ENCODE measurements at places on chromosomes 6 and 20.

- DNase-seq = no peak
These were observed 111.5 kb downstream of the SLC16A10 start for GRCh38 chr6:111198841-111199240.

DNA sequence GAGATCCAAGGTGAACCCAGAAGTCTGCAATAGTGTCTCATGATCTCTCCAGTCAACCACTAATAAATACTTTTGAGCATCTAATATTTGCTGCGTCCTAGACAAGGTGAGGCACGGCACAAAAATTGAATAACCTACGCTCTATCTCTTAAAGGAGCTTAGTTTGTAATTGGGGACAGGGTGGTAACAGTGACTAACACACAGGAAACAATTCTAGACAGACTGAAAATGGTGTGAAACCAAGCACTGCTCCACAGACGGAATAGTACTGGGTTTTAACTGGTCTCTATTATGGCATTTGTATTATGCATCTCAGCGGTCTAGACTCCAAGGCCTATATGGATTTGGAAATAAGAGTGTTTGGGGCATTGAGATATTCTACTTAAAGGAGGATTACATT, 120.1 kb downstream of the CLIC5 start:
- DNase-seq = no peak

GRCh38 chr6:53862662-53863462, 68.1 kb downstream of the LRRC1 start:
- DNase-seq = no peak

- DNase-seq = no peak
These were observed 10.1 kb downstream of the NAA20 start for GRCh38 chr20:20027284-20027683.

DNA sequence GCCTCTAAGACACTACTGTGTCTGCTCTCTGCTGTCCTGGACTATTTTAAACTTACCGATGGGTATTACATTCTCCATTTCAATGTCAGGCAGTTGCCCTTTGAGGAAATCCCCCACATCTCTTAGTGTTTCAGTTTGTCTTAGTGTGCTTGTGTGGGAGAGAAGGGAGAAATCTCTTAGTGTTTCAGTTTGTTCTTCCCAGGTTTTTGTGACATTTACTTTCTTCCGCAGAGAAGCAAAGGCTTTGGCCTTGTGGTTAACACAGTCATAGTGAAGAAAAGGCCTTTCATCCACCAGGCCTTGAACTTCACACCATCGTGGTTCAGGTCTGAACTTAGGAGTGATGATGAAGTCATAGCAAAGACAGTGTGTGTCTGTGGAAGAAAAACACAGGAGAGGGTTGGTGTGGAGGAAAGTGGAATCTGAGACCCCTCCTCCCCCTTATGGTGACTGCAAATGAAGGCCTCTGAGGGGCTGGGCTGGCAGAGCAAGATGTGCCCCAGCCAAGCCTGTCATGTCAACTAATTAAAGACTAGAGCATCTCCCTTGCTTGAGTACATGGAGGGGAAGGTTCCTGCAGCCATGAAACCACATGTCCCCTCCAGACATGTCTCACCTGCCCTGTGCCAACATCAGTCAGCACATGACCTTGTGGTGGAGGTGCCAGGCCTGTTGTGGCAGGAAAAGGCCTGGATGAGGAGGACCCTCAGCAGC, 23.9 kb downstream of the RAET1L start:
- DNase-seq = no peak
